GOT3 (cell line): ENCODE measurements at places on chromosomes 3 and 15.

DNA sequence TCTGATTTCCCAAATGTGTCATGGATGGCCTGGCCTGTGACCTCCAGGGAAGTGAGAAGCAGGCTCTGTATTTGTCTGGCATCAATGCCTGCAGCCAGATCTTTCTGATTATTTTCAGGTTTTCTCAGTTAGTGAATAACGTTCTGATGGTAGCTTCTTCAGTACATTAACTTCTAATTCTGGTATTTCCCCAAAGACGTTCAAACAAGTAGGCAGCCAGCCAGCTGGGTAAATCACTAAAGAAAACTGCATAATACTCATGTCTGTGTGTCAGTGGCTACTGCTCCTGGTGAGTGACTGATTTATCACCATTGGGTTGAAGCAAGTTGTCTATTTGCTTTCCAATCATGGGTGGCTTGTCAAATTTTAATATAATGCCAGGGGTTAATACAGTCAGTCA lies 162.6 kb upstream of the PFN2 start:
- no peak for DNase-seq

- no peak for DNase-seq
Observed at GRCh38 chr15:95284933-95285421, 1045.5 kb upstream of the NR2F2 start.

GRCh38 chr3:107598926-107599771 lies 76.4 kb downstream of the BBX start:
- DNase-seq = no peak

- no peak for DNase-seq
Observed at GRCh38 chr3:60552581-60552980, 698.7 kb downstream of the FHIT start.

GRCh38 chr15:75153087-75153486 lies 48.6 kb upstream of the C15orf39 start:
- no peak for DNase-seq

DNA sequence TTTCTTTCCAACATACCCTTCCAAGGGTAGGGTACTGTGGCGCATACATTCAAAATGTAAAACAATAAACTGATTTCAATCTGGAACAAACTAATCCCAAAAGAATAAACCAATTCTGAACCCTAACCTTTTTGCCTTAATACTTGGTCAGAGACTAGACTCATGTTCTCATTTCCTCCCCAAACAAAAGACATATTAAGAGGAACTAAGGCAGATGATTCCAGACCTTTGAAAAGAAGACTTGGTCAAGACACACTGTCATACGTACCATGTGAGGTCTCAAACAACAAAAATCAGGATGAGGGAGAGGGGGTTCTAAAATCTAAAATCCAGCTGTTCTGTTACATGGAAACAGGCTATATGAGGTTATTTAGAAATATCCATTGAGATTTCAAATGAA lies 102.1 kb downstream of the RFTN1 start:
- DNase-seq = no peak

- DNase-seq = no peak
Observed at GRCh38 chr3:36482256-36482655, 102.0 kb downstream of the STAC start.
